ENCODE measurements at places on chromosomes 11 and 22.

GRCh38 chr22:35174401-35175038, 82.8 kb upstream of the HMGXB4 start:
- no peak for DNase-seq

DNA sequence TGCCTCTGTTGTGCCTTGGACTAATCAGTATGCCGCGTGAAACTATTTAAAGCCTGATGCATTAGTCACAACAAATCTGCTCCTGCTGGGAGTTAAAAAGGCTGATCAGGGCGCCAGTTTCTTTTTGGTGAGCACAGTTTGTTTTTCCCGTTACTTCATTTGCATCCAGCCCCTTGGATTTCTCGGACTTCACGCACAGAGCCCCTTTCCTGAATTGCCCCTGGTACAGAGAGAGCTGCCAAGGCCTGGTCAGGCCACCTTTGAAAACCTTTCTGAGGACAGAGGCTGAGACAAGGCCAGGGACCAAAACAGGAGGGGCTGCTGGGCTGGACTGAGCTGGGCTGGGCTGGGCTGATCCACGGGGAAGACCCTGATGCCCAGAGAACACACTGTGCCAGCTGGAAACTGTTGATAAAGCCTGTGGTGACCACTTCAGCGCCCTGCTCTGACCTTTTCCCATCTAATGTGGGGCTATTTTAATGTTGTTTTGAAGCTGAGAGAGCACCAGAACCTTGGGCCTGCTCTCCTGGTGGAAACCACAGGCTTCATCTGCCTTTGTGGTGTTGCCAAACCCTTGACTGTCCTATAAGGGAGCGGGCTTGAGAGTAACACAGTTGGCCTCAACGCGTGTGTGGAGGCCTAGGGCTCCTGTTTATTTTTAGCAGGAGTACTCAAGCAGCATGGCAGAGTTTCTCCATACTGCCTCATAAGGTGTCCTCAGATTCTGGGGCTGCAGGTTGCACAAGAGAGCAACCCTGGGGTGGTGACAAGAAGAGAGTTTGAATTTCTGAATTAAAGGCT, 44.2 kb downstream of the NAV2 start:
- DNase-seq = no peak

- DNase-seq = peak; percentile 96
Observed at GRCh38 chr11:65419772-65420481, 2.7 kb upstream of the NEAT1 start.

DNA sequence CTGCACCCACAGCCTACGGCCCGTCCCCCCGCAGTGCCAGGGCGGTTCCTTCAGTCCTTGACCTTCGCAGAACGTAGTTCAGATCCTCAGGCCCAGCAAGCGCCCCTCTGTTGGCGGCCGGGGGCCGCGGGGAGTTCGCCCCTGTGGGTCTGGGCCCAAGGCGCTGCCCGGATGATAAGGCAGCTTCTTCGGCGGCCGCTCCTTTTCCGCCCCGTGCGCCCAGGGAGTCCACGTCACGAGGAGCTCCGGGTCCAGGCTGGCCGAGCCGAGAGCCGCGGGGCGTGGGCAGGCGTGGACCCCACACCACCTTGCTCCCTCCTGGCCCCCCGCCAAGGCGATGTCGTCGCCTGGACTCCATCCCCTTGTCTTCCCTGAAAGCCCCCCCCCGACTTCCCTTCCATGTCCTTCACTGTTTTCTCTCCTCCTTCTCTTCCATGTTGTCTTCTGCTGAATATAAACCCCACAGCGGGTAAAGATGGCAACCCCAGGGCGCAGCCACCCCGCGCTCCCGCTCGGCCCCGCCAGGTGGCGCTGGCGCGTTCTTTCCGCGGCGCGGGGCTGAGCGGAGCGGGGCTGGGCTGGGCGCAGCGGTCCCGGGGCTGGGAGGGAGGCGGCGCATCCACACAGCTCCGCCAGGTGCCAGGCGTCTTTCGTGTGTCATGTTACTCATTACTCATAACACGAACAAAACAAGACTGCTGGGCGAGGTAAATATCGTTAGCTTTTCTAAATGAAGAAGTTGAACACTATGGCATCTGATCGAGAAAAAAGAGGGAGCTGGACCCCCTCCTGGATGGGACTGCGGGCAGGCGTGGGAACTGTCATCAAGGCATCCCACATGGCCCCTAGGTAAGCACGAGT, 321.0 kb downstream of the NTM start:
- peak; percentile 66 for DNase-seq

DNA sequence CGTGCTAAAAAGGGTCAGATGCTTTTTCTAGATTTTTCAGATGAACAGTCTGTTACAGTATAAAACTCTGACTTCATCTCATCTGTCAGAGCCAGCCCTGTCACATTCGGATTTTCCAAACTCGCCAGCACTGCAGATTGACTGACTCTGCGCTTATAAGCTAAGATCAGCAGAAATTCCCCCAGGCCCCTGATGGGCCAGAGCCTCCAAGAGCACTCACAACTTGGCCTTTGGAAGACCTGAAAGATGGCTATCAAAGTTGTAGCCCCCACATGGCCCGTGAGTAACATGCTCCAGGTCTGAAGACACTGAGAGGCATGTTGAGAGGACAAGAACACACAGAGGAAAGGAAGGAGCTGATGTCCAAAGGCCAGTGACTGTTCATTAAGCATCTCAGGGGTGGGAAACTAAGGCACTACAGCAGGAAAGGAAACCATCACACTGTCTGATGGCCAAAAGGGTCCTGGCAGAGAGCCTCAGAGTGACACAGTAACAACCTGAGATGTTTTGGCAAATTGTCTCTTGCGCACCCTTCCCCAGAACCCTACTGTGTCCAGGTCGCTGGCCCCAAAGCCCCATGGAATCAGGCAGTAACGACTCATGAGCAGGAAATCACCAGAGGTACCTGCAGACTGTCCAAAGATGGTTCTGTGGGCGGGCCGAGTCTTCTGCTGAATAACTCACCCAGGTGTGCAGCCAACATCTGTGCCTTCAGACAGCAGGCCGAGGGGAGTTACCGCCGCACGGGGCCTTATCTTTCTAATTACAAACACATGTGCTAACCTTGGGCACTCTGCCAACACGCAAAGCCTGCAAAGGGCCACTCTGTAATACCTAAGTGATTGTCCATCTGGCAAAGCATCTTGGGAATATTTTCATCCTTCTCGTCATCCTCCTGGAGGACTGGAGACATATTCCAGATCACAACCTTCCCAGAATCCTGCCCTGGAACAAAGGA, 23.6 kb downstream of the HIRA start:
- DNase-seq = no peak

- no peak for DNase-seq
Observed at GRCh38 chr11:57403802-57404147, 13.3 kb upstream of the PRG2 start.

GRCh38 chr11:6497069-6497839, at the start of gene DNHD1:
TSS of gene DNHD1 (plus strand) at chr11:6497280. CDS start at chr11:6498216, 936 bp downstream.
- DNase-seq = no peak

Data from islet precursor cell (in vitro differentiated cells).